CD8-positive, alpha-beta memory T cell (primary cell): ENCODE measurements at places on chromosomes 7 and 10. TPM values are rescaled to one million over a fixed set of nuclear protein-coding genes. Genes with fewer than 3 reads are reported as not detected.

The PAX4 gene
- not detected for polyA plus RNA-seq

The CREB5 gene
- not detected for polyA plus RNA-seq

The CTAGE8 gene
- polyA plus RNA-seq = 0.60 TPM

DNA sequence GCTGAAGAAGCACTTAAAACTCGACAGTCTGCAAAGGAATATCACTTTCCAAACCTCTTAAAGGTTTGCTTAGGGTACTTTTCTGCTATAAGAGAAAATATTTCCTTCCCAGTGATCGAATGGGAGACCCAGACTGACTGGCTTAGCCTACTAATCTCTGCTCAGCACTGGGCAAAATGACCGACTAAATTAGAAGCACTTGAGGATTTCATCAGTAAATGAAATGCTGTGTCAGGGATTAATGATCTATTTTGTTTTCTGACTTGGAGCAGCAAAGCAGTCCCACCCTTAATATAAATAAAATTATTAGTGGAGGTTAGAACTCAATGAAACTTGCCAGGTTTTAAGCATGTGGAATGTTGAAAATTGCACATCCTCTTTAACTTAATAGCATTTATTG lies 411.6 kb downstream of the NEBL start:
- H3K36me3 ChIP-seq = no peaks in the 10 kb centered on the region
- no peak overlapping the region for H3K27ac ChIP-seq
- no peak for DNase-seq

GRCh38 chr10:6382081-6382480 lies 179.3 kb downstream of the PFKFB3 start:
- H3K36me3 ChIP-seq = no peaks in the 10 kb centered on the region
- peaks cover 13% of the 10 kb centered on the region for H3K4me1 ChIP-seq
- no peak overlapping the region for H3K4me3 ChIP-seq

GRCh38 chr7:6630007-6630849 lies 6.9 kb upstream of the ZNF316 start:
- peaks cover 3% of the 10 kb centered on the region for H3K4me1 ChIP-seq
- H3K27ac ChIP-seq = no peak overlapping the region
- DNase-seq = no peak

GRCh38 chr7:116779931-116780330 lies 82.5 kb upstream of the CAPZA2 start:
- H3K27me3 ChIP-seq = no peaks in the 10 kb centered on the region
- H3K4me1 ChIP-seq = no peaks in the 10 kb centered on the region
- DNase-seq = no peak
- H3K27ac ChIP-seq = no peak overlapping the region
- H3K4me3 ChIP-seq = no peak overlapping the region

DNA sequence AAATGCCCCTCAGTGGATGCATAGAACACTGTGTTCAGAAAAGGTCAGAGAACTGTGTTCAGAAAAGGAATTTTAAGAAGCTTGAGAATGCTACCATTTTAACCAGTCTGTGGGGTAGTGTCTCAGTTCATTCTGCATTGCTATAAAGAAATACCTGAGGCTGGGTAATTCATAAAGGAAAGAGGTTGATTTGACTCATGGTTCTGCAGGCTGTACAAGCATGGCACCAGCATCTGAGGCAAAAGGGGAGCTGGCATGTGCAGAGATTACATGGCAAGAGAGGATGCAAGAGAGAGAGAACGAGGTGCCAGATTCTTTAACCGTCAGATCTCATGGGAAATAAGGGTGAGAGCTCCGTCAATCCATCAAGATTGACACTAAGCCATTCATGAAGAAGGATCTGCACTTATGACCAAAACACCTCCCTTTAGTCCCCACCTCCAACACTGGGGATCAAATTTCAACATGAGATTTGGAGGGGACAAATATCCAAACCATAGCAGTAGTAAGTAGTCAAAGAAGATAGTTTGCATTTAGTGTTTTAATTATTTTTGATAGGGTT lies 119.8 kb downstream of the FAM107B start:
- H3K27ac ChIP-seq = no peak overlapping the region
- H3K4me1 ChIP-seq = peaks cover 51% of the 10 kb centered on the region
- H3K4me3 ChIP-seq = no peak overlapping the region
- no peaks in the 10 kb centered on the region for H3K27me3 ChIP-seq
- no peaks in the 10 kb centered on the region for H3K36me3 ChIP-seq

DNA sequence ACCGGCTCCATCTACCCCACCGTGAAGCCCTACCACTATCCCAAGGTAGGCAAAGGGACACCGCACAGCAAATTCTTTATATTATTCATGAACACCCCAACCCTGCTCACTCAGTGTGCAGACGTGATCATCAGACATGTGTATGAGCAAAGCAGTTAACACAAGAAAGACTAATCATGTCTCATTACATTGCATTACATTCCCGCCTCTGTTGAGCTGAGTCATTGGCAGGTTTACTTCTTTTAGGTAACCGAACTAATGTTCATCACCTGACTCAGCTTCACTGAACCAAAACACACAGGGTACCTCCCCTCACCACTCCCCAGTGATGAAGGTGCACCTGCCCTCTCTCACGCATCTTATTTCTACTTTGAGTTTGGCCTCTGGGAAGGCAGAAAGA lies 233.4 kb downstream of the PAXIP1 start:
- H3K4me1 ChIP-seq = no peaks in the 10 kb centered on the region
- DNase-seq = no peak
- H3K36me3 ChIP-seq = no peaks in the 10 kb centered on the region
- no peak overlapping the region for H3K4me3 ChIP-seq
- no peaks in the 10 kb centered on the region for H3K27me3 ChIP-seq
